Stimulated activated CD4-positive, alpha-beta T cell treated with anti-CD3 and anti-CD28 coated beads, TNF-alpha, amount 100 ng/mL, for 48 hours (primary cell): ENCODE measurements at places on chromosomes 4 and X.

DNA sequence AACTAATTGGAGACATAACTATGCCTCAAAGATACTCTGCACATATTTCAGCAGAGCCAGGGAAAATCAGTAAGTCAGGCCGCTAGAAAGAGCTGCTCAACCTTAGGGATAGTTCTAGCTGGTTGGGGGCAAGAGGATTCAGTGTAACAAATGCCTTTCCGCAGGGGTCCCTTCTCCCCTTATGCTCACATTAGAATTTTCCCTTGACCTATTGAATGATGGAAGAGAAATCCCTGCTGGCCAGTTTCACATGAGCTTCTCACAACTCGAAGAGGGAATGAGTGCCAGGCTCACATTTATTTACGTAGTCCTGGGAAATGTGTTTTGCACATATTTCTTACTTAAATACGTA, 66.2 kb upstream of the USP9X start:
- DNase-seq = no peak

DNA sequence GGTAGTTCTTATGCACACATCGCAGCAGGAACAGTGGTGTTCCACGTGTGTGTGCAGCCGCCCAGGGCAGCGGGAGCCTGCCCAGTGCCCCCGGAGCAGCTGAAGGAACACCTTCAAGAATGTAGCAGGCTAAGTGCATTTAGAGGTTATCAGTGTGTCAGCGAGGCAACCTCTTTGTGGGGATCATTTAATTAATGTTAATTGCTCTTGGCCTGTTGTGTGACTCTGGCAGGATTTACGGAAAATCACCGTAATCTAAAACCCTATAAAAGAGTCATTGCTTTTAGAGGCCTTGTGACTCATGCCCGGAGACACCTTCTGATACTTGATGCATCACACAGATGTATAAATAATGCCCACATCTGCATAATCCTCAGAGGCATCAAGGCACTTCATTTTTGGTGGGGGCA, 47.3 kb upstream of the GATB start:
- no peak for DNase-seq

GRCh38 chr4:94530073-94530472, 78.3 kb downstream of the PDLIM5 start:
- no peak for DNase-seq

GRCh38 chrX:150478496-150479492, 89.6 kb upstream of the MTM1 start:
- no peak for DNase-seq

DNA sequence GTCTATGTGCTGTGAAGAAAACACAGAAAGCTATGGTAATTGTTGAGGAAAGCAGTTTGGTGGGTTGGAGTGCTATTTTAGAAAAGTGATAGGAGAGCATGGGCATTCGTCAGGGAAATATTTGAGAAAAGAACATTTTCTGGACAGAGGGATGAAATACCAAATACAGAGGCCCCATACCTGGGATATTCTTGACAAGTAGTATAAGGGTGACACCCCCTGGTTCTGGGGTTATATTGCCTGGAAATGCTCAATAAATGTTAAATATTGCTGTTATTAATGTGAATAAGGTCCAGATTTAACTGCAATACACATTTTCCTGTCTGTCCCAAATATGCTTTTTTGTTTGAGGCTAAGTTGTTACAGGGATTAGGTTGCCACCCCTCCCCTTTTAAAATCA, 42.9 kb downstream of the WWC2 start:
- no peak for DNase-seq

GRCh38 chr4:1777822-1778641, 15.1 kb upstream of the FGFR3 start:
- DNase-seq = no peak

- DNase-seq = no peak
These were observed 27.3 kb downstream of the BBS12 start for GRCh38 chr4:122759639-122760310.

DNA sequence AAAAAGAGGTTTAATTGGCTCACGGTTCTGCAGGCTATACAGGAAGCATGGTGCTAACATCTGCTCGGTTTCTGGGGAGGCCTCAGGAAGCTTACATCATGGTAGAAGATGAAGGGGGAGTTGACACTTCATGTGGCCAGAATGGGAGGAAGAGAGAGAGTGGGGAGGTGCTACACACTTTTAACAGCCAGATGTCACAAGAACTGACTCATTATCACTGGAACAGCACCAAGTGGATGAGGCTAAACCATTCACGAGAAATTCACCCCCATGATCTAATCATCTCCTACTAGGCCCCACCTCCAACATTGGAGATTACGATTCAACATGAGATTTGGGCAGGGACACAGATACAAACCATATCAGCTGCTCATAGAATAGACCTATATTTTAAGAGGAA, 255.8 kb downstream of the OPHN1 start:
- no peak for DNase-seq

DNA sequence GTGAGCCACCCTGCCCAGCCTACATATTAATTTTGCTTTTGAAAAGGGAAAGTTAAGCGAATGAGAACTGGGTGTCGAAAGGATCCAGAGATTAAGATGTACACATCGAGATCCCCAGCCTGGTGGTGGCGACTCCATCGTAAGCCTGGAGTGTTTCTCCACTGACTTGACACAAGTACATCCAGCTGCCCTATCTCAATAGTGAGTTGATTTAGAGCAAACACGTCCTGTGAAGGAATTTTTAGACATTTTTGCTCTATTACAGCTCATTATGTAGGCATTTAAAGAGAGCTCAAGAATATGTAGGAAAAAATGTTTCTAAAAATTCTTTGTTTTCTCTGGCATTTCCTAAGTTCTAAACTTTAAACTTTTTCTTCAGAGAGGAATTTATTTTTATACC, 11.7 kb upstream of the CLDN34 start:
- no peak for DNase-seq

DNA sequence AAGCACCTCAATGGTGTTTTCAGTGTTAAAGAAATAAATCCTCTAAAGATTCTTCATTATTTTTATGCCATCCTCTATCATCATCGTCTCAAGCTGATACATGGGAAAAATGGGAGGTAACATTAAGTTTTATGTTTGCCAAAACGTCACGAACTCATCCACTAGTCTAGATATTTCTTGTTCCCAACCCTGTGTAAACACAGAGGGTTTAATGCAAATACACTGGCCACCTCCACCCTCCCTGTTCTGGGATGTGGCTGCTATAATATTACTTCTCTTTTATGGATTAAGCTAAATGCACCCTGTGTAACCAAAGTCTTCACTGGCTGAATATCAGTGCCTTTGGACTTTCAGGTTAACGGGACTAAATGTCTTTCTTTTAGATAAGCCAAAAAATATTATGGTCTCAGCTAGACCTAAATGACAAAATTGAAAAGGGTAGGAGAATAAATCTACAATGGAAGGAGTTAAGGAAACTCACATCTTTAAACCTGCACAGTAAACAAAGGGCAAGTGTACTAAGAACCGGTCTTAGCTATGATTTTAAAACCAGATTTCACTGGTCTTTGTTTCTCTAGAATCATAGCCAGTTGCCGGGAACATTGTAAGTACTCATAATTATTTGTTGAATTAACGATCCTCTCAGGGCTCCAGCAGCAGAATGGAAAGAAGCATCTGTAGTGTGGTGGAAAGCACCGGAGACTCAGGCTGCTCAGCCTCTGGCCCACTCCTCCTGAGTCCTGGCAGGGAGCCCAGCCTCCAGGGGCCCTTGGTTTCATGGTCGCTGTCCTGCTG, 103.5 kb upstream of the NOCT start:
- no peak for DNase-seq

DNA sequence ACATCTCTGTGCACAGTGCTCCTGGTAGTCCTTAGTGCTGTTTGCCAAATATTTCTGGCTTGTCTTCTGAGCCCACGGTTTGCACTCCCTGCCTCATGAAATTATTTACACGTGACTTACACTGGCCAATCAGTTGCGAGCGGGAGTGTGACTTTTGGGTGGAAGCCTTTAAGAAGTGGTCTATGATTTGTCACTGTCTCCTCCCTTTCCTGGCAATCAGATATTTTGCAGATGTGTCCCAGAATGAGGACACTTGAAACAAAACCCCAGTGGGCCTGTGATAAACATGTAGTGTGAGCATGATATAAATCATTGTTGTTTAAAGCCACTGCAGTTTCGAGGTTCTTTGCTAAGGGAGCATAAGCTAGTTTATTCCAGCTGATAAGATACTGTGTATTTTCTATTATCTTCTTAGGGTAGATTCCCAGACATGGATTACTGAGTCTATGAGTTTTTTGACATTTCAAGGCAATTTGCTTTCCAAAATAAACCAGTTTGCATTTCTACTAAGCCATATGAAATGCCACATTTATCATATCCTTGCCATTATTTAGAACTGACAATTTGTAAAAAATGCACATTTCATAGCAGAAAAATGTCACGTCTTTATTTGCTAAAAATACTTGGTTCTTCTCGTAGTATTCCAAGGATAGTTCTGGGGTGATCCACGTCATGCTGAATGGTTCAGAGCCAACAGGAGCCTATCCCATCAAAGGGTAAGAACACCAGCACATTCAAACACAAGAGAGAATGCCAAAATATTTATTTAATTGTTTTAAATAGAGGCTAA, 12.0 kb downstream of the BST1 start:
- DNase-seq = no peak
